ENCODE measurements at places on chromosomes 7 and 10. TPM values are rescaled to one million over a fixed set of nuclear protein-coding genes. Genes with fewer than 3 reads are reported as not detected.

TMEM196 gene
- total RNA-seq: not detected

DNA sequence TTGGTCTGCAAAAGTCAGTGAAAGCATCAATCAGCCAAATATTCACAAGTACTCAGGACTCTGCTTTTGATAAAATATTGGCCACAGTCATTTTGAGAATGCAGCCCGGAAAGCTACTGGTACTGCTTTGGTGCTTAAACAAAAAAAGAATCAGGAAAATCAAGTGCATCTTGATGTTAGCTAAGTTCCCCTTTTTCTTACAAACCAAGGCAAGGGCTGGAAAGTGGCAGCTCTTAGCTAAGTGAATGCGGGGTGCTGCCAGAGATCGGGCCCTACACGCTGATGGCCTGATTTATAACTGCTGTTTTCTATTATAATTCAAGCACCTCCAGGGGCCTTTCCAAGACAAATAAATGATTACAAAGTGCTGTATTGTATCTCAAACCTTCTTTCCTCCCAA, 136.8 kb upstream of the MGMT start:
- H3K4me1 ChIP-seq: no peaks in the 10 kb centered on the region
- H3K4me3 ChIP-seq: no peak overlapping the region
- no peaks in the 10 kb centered on the region for H3K36me3 ChIP-seq
- no peak overlapping the region for H3K27ac ChIP-seq

SAMD8 gene
- 20.2 TPM for total RNA-seq

ASB10 gene
- not detected for total RNA-seq

DNA sequence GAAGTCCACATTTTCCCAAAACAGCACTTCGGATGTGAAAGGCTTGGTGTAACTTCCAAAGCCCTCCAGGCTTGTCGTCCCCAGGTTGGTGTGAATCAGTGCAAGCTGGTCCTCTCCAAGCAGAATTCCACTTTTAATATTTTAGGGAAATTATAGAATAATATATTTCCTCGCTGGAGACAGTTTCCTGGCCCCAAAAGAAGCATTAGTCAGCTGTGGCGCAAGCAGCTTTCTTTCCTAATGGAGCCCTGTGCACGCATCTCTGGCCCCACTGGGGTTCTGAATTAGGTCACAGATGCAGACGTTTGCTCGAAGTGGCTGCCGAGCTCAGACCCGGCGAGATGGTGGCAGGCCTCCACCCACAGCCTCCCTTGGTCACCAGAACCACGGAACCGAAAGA, 33.3 kb upstream of the MNX1 start:
- no peaks in the 10 kb centered on the region for H3K4me1 ChIP-seq
- no peaks in the 10 kb centered on the region for H3K36me3 ChIP-seq
- no peak overlapping the region for H3K27ac ChIP-seq

DNA sequence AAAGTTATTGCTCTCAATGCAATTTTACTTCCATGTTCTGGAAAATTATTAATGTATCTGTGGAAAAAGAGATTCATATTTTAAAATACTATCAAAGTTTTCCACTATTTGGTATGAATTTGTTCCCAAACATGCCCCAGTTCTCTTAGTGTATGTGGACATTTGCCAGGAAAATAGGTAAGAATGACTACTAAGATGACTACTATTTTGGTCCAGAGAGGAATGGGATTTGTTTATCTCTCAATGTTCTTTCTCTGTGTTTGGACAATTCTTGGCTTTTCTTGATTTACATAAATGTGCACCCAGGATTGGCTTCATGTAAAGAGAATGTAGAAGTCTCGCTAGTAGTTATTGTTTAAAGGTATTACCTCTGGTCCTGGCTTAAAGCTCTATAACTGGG, 60.3 kb upstream of the POT1 start:
- no peaks in the 10 kb centered on the region for H3K4me1 ChIP-seq
- no peaks in the 10 kb centered on the region for H3K36me3 ChIP-seq
- H3K27ac ChIP-seq: no peak overlapping the region
- H3K4me3 ChIP-seq: no peak overlapping the region

DNA sequence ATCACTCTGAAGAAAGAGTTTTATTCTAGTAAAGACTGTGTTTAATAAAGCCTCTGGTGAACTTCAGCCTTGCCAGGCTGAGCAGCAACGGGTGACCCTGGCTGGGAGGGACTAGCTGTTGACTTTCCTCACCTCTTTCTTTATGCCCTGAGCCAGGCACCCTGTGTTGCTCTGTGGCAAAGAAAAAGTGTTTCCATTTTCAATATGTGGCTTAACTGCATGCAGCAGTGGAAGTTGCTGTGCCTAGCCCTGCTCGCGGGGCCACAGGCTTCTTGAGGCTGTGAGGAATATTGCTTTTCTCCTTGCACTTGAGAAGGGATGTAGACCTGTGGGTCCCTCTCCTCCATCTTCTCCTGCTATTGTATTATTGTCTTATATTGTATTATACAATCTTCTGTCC, 67.0 kb downstream of the CXCL12 start:
- H3K27ac ChIP-seq: no peak overlapping the region
- H3K36me3 ChIP-seq: no peaks in the 10 kb centered on the region
- H3K4me3 ChIP-seq: no peak overlapping the region

GRCh38 chr10:4240608-4241197, 455.7 kb upstream of the KLF6 start:
- peaks cover 32% of the 10 kb centered on the region for H3K4me1 ChIP-seq
- DNase-seq: peak; percentile 7
- H3K27ac ChIP-seq: peak overlapping the region; percentile 67
- no peaks in the 10 kb centered on the region for H3K36me3 ChIP-seq
- no peaks in the 10 kb centered on the region for H3K27me3 ChIP-seq

- no peak overlapping the region for H3K27ac ChIP-seq
- H3K4me1 ChIP-seq: no peaks in the 10 kb centered on the region
- H3K27me3 ChIP-seq: no peaks in the 10 kb centered on the region
Observed at GRCh38 chr7:12764458-12764891, 77.0 kb downstream of the ARL4A start.

FEZF1 gene
- total RNA-seq: not detected
